ENCODE measurements at places on chromosomes 12 and 14. TPM values are rescaled to one million over a fixed set of nuclear protein-coding genes. Genes with fewer than 3 reads are reported as not detected.

Gene CD69
- total RNA-seq: not detected

Gene PTPN6
- total RNA-seq: 29.2 TPM

DNA sequence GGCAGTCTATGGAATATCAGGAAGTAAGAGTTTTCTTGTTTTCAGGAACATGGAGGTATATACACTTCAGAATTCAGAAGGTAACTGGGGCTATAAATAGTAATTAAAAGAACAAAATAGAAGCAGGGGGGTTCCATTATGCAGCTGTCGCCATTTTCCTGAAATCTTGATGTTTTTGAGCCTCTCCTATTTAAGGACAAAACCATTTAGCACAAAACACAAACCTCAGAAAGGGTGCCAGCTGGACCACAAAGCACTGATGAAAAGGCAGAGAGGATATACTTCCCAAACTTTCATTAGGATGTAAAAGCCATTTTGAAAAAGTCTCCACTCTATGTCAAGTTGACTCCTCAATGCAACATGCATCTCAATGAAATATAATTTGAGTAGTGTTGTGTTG lies 54.2 kb upstream of the OR5AU1 start:
- DNase-seq: no peak

- DNase-seq: no peak
Observed at GRCh38 chr12:24895612-24896011, 53.3 kb downstream of the BCAT1 start.

DNA sequence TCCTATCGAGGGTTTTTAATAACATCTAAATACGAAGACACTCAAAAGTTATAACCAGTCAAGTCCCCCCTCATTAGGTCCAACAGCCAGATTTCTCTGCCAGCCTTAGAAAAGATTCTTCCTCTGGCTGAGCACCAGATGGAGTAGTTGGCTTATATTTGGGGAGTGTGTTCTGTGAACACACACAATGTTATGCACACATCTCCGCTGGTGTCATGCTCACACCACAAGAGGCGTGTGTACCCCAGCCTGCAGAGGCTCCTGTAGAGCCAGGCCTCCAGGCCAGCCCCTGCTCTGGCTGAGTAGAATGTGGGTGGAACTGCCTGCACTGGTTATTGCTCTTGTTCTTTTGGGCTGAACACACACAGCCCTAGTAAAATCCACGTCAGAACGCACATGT lies 64.0 kb downstream of the PIWIL1 start:
- DNase-seq: peak; percentile 30
